SHP77 treated with DMSO at 0.1 percent for 48 hours (cell line): ENCODE measurements at places on chromosomes 7 and 10.

- no peak for DNase-seq
These were observed 603.4 kb upstream of the AUTS2 start for GRCh38 chr7:68994841-68995240.

- no peak for DNase-seq
These were observed 79.7 kb upstream of the FERD3L start for GRCh38 chr7:19224951-19225350.

- DNase-seq, result peak; percentile 54
These were observed 4.0 kb downstream of the HDAC9 start for GRCh38 chr7:18499407-18500177.

GRCh38 chr7:118918556-118918955 is 694.1 kb downstream of the ANKRD7 start:
- peak; percentile 46 for DNase-seq

GRCh38 chr7:69373171-69374043 is 224.9 kb upstream of the AUTS2 start:
- no peak for DNase-seq

- no peak for DNase-seq
These were observed 27.0 kb downstream of the FAM53B start for GRCh38 chr10:124717041-124717757.

DNA sequence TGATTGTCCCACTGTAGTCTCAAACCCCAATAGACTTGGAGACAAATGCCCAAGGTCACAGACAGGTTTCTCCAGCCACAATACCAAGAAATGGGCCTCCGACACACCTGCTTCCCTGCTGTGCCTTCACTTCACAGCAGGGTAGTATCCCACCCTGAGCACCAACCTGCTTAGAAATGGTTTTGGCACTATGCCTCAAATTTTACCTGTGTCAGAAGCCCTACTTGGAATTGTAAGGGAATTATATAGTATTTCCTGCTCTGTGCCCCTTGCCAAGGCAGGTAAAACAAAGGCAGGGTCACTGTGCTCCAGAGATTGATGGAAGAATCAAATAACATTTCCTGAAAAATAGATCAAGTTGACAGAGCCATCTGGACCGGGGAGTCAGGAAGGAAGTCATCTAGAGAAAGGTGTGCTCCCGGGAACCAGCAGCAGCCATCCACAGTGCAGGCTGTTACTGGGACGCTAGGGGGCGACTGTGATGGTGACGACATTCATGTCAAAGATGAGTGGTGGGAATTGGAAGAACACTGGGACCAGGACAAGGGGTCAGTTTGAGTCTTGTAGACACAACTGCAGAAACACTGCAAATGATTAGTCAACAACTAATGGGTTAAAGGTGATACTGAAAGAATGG is 117.8 kb upstream of the AKR1E2 start:
- DNase-seq, result no peak

DNA sequence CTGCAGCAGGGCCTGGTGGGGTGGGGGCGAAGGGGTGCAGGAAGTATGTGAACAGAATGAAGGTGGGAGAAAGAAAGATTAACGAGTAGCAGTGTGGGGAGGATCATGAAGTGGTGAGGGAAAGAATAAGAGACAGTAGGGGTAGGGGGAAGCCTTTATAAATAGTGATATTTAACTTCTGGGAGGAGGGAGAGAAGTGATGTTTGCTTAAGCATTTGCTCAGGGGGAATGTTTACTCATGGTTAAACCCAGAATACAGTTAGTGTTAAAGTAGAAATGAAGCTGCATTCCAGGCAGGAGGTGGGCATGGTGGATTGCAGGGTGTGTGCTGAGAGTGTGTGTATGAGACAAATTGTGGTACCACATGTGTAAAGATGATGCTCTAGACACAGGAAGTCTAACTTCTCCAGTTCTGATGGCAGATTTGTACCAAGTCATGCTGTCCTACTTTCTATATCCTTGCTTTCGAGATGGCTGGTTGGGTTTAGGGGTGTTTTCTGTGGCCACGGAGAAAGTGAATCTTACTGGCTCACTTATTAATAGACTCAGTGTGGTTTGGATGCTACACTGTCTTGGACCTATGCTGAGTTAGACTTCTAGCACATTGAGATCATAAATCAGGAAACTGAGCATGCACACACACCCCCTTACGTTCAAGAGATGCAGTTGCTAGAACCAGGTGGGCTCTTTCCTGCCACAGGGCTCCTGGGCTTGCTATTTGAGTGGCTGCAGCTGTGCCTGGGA is 10.6 kb upstream of the DNMBP start:
- peak; percentile 79 for DNase-seq

- no peak for DNase-seq
These were observed 45.0 kb downstream of the ZFAND4 start for GRCh38 chr10:45627412-45628048.

DNA sequence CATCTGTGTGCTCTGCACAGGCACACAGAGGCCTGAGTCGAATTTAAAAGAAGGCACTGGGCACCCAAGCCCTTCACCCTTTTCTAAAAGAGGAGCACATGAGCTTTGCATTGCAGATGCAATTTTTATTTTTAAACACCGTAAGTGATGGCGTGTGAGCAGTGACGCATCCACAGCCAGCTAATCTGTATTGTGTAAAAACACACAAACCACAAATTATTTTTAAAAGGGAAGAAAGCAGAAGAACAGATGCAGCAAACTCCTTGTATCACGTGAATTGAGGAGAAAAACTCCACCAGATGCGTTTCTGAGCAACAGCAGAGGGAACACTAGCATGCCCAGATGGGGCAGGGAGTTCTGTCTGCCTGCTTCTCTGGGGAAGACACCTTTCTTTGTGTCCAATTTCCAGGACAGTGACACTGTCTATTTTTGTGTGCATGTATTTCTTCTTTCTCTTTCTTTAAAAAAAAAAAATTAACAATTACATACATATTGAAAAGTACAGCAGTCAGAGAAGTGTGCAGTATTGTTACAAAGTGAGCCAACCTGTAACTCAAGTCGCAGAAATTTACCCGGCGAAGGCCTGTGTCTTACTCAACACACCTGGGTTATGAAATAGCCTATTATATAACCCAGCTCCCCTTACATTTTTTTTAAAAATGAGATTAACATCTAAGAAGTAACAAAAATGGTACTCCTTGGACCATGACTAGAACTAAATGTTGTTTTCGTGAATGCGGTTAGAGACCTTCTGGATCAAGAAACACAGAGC is 39.2 kb downstream of the EEPD1 start:
- no peak for DNase-seq

DNA sequence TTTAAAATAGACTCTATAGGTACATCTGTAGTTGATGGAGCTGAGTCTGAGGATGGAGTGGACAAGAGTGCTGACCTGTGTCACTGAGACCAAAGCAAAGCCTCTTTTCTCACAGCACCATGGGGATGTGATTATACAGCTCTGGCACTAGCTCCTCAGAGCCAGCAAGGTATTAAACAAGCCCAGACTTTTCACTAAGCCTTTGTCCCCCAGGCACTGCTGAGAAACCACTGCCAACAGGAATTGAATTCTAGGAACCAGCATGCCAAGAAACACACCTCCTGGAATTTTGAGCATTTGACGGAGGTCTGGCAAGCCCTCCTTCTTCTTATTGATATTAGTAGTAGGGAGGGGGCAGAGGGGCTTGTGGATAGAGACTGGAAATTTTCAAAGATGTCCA is 147.0 kb downstream of the C1GALT1 start:
- no peak for DNase-seq

DNA sequence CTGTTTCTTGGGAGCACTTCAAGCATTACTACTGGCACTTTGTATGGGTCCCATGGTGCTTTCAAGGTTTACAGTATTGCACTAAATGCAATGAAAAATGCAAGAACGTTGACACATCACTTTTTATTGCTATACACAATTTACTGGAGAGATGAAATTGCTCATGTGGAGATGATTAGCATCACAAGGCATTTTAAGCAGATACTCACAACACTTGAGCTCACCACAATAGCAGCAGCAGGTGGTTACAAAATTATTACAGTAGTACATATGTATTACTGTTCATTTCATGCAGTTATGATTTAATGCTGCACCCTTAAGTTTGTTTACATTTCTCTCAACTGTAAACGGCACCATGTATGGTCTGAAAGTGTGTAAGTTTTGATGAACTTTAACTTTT is 537.7 kb downstream of the GRM8 start:
- DNase-seq, result peak; percentile 50

DNA sequence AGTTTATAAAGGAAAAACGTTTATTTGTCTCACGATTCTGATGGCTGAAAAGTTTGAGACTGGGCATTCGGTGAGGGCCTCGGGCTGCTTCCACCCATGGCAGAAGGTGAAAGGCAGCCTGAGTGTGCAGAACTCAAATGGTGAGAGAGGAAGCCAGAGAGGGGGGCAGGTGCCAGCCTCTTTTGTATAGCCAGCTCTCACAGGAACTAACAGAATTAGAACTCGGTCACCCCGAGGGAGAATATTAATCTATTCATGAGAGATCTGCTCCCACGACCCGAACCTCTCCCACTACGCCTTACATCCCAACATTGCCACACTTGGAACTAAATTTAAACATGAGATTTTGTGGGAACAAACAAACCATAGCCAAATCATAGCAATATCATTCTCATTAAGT is 112.6 kb downstream of the ZPBP start:
- peak; percentile 27 for DNase-seq

- DNase-seq, result no peak
These were observed 3.6 kb downstream of the GDI2 start for GRCh38 chr10:5809527-5810154.

- DNase-seq, result no peak
These were observed 1.3 kb upstream of the NDST2 start for GRCh38 chr10:73812657-73813056.

DNA sequence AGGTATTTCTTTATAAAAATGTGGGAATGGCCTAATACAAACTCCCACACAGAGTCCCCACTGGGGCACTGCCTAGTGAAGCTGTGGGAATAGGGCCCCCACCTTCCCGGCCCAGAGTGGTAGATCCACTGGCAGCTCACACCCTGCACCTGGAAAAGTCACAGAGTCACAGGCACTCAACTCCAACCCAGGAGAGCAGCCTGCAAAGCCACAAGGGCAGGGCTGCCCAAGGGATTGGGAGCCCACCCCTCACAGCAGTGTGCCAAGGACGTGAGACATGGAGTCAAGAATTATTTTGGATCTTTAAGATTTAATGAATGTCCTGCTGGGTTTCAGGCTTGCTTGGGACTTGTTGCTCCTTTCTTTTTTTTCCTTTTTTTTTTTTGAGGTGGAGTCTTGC is 5.3 kb upstream of the DNAJC12 start:
- DNase-seq, result no peak

- no peak for DNase-seq
These were observed 323.7 kb downstream of the RPS24 start for GRCh38 chr10:78357141-78358063.

DNA sequence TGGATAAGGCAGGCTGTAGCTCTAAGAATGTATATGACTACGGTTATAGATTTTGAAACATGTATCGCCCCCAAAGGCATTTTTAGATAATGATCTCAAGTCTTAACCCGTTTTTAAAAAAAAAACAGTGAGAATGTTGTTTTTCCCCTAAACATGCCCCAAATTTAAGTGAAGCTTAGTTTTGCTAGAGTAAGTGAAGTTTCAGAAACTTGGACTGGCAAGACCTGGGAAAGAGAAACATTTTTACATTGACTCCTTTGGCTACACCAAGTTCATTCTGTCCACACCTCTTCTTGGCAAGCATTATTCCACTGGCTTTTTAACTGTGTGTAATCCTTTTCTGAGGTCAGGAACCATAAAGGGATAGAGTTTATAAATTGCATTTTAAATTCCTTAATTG is 216.7 kb upstream of the CELF2 start:
- DNase-seq, result no peak

DNA sequence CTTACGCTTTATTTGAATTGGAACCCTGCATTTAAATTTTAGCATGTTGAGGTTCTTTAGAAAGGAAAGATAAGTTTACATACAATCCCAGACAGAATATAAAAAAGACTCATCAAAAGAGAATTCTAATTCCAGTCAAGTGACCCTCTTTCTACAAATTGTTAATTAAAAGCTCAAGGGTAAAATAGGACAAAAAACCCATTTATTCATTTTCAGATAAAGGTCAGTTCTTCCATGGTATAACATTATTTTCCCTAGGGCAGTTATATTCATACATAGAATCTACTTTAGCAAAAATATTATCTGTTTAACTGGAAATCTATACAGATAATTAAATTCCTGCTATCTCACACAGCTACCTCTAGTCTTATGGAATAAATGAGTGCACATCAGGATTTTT is 137.5 kb upstream of the LAMB4 start:
- no peak for DNase-seq

GRCh38 chr7:104878577-104878976 is 135.4 kb upstream of the KMT2E start:
- no peak for DNase-seq

DNA sequence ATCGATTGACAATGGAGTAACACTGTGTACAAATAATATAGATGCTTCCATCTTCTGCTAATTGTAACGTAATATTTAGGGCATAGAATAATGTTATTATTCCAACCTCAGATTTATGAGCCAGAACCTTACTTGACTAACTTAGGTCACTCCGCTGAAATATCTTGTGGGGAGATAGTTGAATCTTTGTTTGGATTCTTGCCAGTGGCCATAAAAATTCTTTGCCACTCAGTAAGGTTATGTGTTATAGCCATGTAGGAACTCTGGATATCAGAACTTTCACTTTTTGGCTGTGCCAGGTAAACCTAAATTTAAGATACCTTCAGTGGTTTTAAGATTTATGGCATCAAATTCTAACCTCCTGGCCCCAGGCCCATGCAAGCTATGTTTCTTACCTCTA is 197.6 kb downstream of the WDR11 start:
- DNase-seq, result no peak

DNA sequence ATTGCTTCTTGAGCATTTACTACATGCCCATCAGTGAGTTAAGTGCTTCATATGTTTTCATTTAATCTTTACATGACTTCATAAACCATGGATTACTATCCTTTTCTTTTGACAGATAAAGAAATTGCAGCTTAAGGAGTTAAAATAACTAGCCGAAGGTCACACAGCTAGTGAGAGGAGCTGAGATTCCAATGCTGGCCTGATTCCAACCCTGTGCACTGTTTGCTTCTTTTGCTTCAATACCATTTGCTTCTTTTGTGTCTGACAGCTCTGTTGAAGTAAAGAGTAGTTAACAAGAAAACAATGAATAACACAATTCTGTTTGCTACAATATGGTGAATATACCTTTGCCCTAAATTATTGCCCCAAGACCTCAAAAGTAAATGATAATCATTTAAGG is 132.4 kb downstream of the GRM3 start:
- DNase-seq, result no peak

DNA sequence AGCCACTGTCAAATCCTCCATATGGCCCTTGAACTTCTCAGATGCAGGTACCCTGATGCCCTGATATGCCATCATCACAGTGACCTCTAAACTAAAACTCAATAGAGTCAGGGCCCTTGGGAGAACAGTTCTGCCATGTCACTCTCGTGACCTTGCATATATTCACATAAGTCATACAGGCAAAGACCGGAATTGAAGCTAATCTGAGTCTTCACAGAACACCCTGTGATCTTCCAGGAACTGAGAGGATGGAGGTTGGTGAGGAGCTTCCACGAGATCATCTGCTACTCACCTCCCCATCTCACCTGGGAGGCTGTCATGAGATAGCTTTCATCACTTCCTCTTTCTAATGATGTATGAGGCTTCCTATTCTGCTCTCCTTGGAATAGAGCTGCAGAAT is 228.7 kb upstream of the CCDC6 start:
- no peak for DNase-seq

GRCh38 chr10:21518149-21518640 is 7.3 kb downstream of the SKIDA1 start:
- peak; percentile 83 for DNase-seq

GRCh38 chr10:61280303-61280702 is 172.9 kb downstream of the TMEM26 start:
- no peak for DNase-seq

- no peak for DNase-seq
These were observed 31.5 kb downstream of the TCF7L2 start for GRCh38 chr10:112981553-112981952.
